ENCODE measurements at places on chromosomes 3 and 15.

DNA sequence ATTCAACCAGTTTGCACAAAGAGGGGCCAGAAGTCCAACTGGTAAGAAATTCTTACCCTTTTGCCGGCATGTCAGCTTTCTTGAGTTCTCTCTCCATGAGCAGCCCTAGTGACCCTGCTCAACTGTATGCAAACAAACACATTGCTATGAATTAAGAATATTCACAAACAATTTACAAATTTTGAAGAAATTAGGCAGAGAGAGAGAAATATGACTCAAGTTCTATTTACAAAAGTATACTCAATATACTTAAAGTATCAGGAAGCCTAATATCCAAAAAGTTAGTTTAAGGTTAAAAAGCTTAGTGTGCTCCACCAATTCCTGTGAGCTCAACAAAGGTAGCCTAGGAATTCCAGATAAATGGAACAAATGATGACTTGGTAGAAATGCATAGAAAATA is 3.5 kb upstream of the EHHADH start:
- no peak for DNase-seq

DNA sequence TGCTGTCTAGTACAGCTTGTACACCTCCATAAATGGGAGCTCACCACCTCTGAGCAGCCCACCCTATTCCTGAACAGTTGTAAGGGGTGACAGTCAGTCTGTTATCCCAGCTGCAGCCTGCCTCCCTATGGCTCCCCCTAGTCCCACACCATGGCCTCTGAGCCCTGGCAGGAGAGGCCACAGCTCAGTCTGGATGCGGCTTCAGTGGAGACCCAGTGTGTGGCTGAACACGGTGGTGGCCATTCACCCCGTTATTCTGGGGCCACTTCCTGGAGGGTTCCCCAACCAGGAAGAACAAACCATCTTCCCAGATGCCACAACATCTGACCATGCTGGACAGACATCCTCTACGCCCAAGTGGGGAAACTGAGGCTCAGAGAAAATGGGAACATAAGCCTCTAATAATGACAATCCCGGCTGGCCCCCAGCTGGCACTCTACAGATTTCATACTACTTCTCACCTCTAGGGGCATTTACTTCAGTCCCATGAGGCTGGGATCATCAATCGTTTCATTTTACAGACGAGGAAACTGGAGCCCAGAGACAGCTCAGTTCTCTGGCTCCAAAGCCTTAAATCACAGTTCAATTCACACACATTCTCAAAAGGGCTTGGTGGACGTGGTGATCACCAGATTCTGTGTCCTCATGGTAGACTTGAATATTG is 9.2 kb upstream of the GRIP2 start:
- DNase-seq = no peak

DNA sequence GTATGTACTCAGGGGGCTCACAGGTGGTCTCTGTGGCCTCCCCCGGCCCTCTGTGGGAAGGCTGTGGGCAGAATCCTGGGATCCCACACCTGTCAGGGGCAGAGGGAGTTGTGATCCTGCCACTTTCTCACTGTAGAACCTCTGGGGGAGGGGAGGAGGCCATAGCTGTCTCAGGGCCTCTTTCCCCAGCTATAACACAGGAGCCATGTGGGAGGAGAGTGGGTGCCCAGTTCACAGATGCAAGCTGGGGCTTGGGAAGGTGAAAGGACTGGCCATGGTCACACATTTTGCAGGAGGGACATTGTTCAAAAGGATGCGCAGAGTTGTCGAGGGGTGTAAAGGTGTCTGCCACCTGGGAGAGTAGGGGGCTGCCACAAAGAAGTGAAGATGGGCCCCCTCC is 11.7 kb downstream of the MAPKAPK3 start:
- no peak for DNase-seq

DNA sequence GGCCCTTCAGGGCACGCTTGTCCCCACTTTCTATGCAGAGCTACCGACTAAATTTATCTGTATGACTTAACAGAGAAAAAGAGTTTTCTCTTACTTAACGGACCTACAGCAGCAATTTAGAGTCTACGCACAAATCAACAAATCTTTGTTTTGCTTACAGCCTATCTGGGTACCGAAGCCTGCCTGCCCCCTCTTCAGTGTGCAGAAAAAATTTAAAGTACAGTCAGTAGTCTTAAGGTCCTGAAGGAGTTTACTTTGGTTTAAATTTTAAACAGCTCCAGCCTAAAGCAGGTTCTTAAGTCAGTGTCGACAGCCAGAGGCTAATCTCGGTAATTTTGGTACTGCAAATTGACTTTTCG is 570 bp downstream of the SACM1L start:
- DNase-seq = no peak

DNA sequence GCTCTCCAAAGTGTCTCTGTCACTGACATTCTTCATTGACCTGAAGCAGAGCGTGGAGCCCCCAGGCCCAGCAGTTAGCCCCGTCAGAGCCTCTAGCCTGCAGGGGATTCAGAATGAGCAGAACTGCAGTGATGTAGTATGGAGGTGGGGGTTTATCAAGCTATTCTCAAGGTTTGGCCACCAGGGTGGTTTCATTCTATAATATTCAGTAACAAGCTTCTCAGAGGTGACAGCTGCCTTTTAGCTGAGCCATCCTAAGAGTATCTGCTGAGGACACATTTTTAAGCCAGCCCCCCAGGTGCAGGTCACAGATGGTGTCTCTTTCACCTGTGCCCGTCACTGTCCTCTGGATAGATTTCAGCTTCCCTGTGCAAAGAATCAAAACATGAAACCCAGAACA is 31.9 kb downstream of the CMTM7 start:
- no peak for DNase-seq

- DNase-seq = no peak
Measured at GRCh38 chr3:7683426-7683825, 818.2 kb upstream of the LMCD1 start.

- no peak for DNase-seq
Measured at GRCh38 chr15:97940993-97941392, 19.5 kb upstream of the ARRDC4 start.

- no peak for DNase-seq
Measured at GRCh38 chr3:10312861-10313260, 8.1 kb downstream of the SEC13 start.

DNA sequence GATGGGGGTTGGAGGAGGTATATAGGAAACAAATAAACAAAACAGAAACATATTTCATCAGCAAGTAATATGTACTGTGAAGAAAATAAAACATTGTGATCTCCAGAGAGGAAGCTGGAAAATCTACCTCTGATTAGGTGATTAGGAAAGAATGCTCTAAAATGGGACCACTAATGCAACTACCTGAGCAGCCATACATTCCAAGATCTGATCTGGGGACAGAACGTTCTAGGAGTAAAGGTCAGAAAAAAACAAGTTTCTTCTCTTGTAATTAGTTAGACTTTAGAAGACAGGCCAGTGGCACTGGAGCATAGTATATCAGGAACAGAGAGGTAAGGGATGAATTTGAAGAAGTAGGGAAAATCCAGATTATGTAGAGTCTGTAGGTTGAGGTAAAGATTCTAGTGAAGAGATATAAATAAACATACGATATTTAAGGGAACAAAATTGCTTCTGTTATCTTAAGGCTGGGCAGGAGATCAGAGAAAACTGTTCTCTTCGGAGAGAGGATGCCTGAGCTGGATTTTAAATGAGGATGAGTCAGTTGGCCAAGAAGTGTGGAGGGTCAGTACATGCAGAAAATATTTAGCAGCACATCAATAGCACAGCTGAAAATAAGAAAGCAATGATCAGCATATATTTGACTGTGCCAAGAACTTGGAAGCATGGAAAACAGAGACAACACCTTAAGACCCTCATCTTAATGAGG is 429.5 kb downstream of the NLGN1 start:
- no peak for DNase-seq

DNA sequence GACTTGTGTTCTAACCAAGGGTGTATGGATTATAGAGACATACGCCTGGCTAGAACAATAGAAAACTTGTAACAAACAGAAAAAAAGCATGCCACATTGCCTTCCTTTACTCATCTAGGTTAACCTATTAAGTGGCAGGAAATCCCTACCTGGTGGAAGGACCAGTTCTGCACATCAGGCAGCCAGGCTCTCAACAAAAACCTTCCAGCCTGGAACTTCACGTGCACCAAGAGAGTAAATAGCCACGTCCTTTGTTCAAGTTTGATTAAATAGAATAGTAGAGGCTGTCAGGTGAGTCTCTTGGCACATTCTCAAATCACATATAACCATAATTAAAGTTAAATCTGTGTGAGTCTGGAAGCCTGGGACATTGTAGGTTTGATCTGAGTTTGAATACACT is 85.0 kb upstream of the DPH6 start:
- DNase-seq = no peak

- no peak for DNase-seq
Measured at GRCh38 chr3:196268284-196269163, 19.0 kb downstream of the PCYT1A start.

GRCh38 chr3:149455366-149455765 is 19.1 kb upstream of the TM4SF4 start:
- DNase-seq = no peak

DNA sequence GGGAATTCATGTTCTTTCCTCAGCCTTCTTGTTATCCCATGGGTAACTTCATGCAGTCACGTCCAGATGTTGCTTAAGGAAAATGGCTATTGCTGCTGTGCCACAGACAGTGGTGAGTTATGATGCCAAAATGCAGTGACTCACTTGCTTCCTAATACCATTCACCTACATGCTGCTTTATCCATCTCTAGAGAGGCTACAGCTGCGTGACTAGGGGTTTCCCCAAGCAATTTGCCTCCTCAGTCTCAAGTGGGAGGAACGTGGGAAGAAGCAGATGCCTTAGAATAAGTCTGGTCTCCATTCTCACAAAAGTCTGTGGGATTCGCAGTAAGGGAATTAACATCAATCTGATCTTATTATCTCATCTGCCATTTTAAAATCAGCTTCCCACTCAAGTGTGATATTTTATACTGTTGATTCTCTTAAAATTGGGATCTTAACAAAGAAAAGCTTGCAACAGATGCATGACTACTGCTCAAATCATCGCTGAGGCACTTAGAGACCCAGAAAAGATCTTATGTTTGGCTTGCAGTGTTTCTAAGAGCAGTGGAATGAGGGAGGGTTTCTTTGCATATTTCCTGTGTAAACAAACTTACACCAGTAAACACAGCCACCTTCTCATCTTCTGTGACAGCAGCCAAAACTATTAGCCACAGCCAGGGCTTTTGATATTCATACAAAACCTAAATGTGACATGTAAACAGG is 62.0 kb upstream of the ACP3 start:
- no peak for DNase-seq

GRCh38 chr15:62711691-62712454 is 330.7 kb upstream of the TPM1 start:
- no peak for DNase-seq
